ENCODE measurements at places on chromosomes 6 and 20. TPM values are rescaled to one million over a fixed set of nuclear protein-coding genes. Genes with fewer than 3 reads are reported as not detected.

DNA sequence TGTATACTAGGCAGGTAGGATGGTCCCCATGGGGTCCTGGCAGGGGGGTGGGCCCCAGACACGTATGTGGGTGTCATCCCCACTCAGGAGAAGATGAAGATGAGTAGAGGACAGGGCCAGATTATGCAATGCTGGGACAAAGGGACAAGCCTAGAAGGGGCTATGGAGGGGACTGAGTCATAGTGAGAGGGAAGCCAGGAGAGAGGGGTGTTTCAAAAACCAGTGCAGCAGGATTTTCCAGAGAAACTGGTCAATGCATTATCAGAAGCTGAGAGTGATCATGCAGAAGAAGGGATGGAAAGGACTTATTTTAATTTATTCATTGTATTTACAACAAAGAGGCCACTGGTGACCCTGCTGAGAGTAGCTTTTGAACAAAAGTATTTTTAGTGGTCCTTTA, 74.0 kb downstream of the PPP1R3G start:
- DNase-seq: no peak

The TFAP2D gene
- not detected for total RNA-seq

- no peak for DNase-seq
These were observed 401.1 kb downstream of the SAMD5 start for GRCh38 chr6:147909640-147910039.

The FBXO9 gene
- 17.7 TPM for total RNA-seq

DNA sequence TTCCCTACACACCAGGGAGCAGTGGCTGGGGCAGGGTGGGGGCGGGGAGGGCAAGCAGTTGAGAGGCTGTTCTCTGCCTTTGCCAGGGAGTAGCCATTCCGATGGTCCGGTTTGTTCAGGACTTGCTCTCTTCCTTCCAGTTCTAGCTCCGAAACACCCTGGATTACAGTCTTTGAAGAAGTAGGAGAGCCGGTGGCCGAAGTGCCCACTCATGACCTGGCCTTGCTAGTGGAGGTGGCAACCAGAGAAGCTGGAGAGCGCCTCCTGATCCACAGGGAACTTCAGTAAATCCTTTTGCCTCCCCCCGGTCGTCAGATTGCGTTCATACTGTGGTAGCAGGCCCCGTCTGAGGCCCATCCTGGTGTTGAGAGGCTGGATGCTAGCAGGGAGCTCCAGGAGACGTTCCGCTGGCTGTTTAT, 92.8 kb downstream of the ARID1B start:
- DNase-seq: no peak

The SMLR1 gene
- total RNA-seq: not detected

DNA sequence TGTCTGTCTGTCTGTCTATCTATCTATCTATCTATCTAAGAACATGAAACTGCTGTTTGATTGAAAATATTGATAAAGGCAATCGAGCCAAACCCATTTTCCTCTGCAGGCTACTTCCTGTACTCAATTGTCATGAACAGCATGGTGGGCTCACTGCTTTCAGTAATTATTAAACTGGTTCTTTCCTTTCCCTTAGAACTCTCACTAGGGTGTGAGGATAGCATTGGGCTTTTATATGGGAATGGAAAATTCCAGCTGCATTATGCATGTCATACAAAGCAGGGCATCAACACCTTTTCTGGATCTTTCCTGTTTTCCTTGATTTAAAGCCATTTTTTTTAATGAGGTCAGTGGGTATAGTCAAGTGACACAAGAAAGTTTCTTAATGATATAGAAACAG, 161.0 kb upstream of the SYNCRIP start:
- no peak for DNase-seq

DNA sequence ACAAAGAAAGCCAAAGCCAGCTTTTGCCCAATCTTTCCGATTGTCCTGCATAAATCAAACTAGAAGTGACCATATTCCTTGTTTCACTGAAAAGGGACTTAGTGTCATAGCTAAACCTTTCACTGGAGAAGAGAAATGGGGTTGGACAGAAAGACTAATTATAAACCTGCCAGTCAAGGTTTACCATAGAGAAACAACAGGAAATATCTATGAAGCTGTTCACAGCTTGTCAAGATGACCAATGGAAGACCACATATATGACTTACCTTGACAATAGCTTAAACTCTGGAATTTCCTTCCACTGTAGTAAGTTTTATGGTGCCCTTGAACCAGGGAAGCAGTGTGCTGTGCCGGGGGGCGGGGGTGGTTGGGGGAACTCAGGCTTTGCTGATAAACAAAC, 107.7 kb upstream of the PHACTR1 start:
- DNase-seq: no peak

The SOBP gene
- total RNA-seq: 2.6 TPM

The CLPSL1 gene
- not detected for total RNA-seq

The KCNB1 gene
- under 0.01 TPM for total RNA-seq

- DNase-seq: no peak
These were observed 348.9 kb upstream of the ZFP64 start for GRCh38 chr20:52540509-52540908.

The MYCT1 gene
- 148 TPM for total RNA-seq

The NKAPL gene
- 1.2 TPM for total RNA-seq

The CALHM5 gene
- total RNA-seq: 7.8 TPM

The ID4 gene
- total RNA-seq: 0.04 TPM

DNA sequence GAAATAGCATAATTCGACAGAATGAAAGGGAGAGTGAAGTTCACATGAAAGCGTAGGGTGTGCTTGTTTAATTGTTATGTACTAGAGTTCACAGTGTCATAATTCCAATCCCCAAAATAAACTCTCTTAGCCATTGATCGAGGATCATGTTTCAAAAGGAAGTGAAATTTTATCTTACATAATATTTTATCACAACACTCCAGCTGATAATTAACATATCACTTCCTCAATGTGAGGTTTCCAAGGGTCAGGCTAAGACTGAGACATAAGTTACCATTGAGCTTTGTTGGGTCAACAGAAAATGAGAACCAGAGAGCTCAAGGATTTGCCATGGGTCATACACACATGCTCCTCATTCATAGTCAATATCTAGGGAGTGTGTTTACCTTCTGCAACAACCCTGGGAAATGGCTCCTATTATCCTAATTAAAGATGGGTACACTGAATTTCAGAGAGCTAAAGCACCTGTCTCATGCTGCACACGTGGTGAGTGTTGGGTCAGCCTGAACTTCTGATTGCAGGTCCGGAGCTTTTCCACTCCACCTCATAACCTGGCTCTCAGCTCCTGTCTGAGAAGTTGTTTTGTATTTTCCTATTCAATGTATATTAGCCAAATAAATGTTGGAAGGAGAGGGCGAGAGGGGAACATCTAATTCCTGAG, 3.0 kb downstream of the GSTA2 start:
- DNase-seq: no peak

DNA sequence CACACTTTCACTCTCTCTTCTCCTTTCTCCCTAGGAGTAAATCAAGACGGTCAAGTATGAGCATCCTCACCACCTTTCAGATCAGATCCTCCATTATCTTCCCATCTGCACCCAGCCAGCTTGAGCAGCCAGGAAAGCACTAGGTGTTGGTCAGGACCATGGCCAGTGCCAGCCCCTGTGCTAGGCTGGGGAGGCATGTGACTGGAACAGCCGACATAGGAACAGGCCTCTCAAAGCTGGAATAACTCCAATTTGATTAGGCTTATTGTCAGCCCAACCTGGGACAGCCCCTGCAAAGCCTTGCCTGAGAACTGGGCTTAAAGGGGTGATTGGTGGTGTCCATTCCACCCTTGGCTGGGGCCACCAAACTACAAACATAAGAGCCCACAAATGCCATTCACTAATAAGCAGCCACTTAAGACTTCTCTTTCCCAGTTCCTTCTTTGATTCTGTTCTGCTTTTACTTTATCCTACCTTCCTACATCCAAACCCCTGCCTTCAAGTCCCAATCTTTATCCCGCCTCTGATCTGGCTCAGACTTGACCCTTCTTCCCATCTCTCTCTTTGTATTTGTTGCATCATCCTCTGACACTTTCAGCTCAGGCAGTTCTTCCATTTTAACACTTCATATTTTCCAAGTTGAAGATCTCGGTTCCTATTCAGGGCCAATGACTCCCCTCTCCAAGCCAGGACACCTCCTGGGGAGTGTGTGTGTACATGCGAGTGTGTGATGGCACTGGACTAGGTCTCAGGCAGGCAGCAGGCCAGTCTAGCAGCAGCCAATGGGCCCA, 4.5 kb upstream of the TREM2 start:
- DNase-seq: no peak

DNA sequence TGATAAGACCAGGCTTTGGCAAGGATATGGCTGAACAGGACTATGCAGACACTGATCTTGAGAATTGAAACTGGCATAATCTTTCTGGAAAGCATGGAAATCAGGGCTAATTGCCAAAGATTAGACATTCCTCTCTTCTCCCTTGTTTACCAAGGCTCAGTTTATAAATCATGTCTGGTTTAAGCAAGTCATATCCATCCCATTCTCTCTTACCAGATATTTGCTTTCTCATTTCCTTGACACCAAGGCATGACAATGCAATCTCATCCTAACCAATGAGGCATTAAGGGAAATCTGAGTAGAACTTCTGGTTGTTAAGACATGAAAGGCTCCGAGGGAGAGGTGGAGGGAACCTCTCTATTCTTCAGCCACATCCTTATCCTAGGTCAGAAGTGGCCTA, 110.3 kb upstream of the CEP85L start:
- no peak for DNase-seq

The BANF2 gene
- not detected for total RNA-seq

DNA sequence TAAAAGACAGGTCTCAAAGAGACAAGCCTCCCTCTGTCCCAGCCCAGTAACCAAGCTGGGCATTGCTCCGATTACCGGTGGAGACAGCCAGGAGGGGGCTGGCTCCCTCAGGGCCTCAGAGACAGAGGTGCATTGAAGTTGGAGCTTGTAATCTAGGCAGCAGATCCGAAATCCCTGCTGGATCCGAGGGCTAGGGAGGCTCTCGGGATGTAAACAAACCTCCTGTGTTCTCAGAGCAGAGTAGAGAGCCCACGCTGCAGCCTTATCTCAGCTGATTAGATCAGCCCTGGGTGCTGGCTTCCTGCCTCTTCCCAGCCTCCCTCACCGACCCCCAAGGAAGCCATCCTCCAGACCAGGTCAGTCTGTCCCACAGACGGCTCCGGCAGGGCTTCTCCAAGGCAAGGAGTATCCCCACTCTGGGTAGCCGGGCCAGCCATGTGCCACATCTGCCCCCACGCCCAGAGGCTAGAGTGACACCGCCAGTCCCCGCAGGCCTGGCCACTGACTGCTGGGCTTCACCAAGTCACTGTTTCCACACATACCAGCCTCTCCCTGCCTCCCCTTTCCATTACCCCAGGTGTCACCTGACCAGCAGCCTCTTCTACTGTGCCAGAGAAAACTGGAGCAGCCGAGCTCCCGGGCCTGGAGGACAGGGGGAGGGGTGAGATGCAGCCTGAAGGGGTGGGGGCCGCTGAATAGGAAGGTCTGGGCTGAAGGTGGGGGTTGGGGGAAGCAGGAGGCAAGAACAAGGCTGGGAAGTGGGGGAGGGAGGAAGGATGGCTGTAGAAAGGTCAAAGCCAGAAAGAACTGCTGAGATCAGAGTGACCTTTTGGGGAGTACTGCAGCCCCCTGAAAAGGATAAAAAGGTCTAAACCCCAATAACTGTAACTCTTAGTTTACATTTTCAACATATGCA, 6.0 kb downstream of the SDC4 start:
- DNase-seq: no peak

DNA sequence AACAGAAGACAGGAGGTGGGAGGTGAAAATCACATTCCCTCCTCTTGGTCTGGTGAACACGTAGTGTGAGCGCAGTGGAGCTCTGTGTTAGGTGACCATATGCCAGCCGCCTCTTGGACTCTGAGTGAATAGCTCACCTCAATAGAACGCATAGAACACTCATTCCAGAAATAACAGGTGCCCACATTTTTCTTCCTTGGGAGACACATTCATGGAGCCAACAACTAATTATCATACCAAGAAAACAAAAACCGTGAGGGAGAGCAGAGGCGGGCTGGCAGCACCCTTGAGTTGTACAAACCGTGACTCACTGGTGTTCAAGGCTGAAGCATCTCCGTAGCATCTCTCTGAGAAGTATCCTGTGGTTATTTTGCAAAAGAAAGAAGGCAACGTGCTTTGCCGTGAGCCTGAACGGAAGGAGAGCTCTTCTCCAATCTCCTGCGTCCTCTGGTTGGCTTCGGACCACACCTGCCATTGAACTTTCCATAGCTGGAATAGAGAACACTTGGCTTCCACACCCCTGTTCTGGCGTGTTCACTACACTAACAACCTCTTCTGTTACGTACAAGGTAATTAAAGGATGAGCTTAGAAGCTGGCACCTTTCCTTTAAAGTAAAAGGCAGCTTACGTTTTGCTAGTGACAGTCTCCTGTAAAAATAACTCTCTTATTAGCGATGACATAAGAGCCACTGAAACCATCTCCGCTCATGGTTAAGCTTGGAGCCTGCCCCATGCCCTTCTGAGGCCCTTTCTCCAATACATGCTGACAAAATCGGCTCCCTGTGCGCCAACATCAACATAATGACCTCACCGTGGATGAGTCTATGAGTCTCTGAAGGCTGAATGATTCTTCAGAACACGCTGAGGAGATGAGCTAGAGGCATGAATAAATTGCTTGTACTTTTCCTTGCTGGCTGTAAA, 30.2 kb upstream of the SGK1 start:
- DNase-seq: no peak

DNA sequence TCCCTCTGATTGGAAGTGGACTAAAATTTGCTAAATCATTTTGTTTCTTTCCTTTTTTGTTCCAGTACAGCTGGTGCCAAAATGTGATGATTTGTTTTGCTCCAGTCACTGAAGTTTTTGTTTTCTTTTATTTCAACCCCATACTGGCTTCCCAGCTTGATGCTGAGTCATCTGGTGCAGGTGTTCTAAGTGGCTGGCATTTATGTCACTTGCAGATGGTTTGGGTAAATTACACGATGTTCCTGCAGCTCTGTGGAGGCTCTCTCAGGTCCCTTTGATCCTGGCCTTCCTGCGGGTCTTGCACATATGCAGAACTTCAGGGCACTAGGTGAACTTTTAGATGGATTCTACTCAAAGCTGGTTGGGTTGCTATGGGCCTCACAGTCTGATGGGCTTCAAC, 577.7 kb downstream of the HAO1 start:
- no peak for DNase-seq

GRCh38 chr6:101118136-101118396, 236.9 kb upstream of the ASCC3 start:
- DNase-seq: no peak

GRCh38 chr20:21518292-21518991, 4.6 kb upstream of the NKX2-2 start:
- no peak for DNase-seq

The PLEKHG1 gene
- total RNA-seq: 38.9 TPM

- no peak for DNase-seq
These were observed 35.7 kb upstream of the ARID1B start for GRCh38 chr6:156741287-156742073.

The CRIP3 gene
- total RNA-seq: not detected

- DNase-seq: no peak
These were observed 113.2 kb downstream of the MAFB start for GRCh38 chr20:40575851-40576250.

- DNase-seq: no peak
These were observed 223.6 kb upstream of the RREB1 start for GRCh38 chr6:6884193-6884627.

- no peak for DNase-seq
These were observed 858 bp upstream of the PTPRK start for GRCh38 chr6:128521282-128521632.

Data from pulmonary artery endothelial cell (primary cell).